Left lobe of liver (tissue), 2 donors: ENCODE measurements at places on chromosomes 7 and 10.
A peak's percentile ranks its signal among the peaks of the same experiment; 100 is the strongest.

- no peak for DNase-seq
Measured at GRCh38 chr10:97640868-97641811, 669 bp downstream of the PI4K2A start.

GRCh38 chr7:15440482-15440881 lies 121.3 kb downstream of the AGMO start:
- no peak for DNase-seq

DNA sequence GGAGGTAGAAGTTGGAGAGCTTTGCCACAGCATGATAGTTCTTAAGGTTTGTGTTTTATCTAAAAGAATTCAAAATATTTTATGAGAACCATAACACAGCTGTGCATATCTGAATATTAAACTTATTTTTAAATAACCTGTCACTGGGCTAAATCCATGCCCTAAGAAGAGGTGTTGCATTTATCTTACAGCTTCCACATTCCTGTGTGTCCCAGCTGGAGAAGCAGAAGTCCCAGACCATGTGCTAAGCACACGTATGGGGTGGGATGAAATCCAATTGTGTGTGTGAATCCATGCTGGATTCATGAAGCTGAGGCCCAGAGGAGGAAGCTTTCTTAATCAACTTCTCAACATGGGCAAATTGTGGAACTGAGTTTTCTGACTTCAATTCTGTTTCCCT lies 121.5 kb downstream of the PKD1L1 start:
- no peak for DNase-seq

- no peak for DNase-seq
Measured at GRCh38 chr7:107233174-107233573, 64.4 kb downstream of the HBP1 start.

DNA sequence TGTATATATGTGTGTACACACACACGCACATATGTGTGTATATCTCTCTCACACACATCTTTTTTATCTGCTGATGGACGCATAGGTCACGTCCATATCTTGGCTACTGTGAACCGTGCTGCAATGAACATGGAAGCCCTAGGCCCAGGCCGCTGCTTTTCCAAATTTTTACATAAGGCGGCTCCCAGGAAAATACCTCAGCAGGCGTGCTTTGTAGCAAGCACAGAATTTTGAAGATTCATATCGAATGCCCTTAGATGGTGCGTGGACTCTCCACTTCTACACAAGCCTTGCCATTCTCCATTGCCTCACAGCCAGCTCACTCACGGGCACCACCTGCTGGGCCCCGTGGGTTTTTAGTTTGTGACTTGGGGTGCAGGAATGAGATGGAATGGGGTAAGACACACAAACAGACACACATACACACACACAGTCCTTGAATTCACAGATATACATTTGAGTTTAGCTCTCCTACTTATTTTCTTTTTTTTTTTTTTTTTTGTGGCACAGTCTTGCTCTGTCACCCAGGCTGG lies 57.9 kb upstream of the RNF32 start:
- no peak for DNase-seq

GRCh38 chr10:16439295-16439694 lies 2.5 kb downstream of the PTER start:
- no peak for DNase-seq

GRCh38 chr10:110612087-110612486 lies 32.0 kb upstream of the RBM20 start:
- no peak for DNase-seq

- no peak for DNase-seq
Measured at GRCh38 chr7:26499315-26499897, 207.7 kb downstream of the SNX10 start.

GRCh38 chr7:75590373-75591005 lies 98.4 kb downstream of the SPDYE5 start:
- DNase-seq = no peak

GRCh38 chr10:96645191-96645721 lies 58.4 kb upstream of the TM9SF3 start:
- no peak for DNase-seq

GRCh38 chr10:35166607-35167006 lies 40.0 kb downstream of the CREM start:
- DNase-seq = no peak

DNA sequence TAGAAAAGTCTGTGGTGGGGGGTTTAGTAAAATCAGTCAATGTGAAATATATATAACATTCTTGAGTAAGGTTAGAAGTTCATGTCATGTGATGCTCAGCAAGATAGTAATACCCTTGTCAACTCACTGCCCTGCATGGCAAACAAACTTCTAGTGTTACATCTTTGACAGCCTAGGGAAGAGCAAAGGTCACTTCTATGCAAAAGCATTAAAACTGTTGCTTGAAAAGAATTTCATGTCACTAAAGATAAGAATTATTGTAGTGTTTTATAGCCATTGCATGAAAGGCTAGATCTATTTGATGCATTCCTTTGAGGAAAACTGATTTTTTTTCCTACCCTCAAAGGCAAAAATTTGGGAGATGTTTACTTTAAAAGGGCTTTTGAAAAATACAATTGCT lies 176.0 kb downstream of the SKAP2 start:
- DNase-seq = no peak

DNA sequence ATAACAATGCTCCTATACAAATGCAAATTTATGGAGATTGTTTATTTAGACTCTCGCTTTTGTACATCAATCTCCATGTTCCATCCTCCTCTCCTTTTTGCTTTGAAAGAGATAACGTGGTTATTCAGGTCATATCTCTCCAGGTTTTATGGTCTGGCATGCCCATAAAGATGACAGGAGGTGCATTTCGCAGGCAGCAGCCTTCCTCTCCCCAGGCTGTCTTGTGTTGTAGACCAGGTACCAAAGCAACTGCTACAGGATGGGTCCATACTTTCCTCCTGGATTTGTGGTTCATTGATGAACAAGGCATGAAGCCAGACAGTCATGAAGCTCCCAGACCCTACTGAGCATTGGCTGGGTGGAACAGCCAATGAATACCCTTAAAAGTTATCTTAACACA lies 400.2 kb upstream of the NPVF start:
- no peak for DNase-seq

GRCh38 chr7:6709808-6710207 lies 3.1 kb upstream of the ZNF12 start:
- DNase-seq = peak; percentile 62

DNA sequence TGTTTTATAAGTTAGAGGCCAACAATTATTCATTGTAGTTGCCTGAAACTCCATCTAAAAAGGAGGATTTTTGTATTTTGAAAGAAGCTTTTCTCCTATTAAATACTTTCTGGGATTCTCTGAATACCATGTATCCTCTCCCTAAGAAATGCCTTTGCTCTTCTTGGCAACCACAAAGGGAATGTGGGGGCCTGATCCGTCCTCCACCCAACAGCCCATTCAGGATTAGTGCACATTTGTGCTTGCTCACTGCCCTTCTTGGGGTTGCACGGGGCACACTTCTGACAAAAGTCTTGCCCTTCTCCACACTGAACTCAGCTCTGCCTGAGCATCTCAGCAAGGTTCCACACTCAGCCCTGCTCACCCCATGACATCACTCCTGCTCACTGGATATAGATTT lies 194.2 kb downstream of the SLC25A13 start:
- no peak for DNase-seq

DNA sequence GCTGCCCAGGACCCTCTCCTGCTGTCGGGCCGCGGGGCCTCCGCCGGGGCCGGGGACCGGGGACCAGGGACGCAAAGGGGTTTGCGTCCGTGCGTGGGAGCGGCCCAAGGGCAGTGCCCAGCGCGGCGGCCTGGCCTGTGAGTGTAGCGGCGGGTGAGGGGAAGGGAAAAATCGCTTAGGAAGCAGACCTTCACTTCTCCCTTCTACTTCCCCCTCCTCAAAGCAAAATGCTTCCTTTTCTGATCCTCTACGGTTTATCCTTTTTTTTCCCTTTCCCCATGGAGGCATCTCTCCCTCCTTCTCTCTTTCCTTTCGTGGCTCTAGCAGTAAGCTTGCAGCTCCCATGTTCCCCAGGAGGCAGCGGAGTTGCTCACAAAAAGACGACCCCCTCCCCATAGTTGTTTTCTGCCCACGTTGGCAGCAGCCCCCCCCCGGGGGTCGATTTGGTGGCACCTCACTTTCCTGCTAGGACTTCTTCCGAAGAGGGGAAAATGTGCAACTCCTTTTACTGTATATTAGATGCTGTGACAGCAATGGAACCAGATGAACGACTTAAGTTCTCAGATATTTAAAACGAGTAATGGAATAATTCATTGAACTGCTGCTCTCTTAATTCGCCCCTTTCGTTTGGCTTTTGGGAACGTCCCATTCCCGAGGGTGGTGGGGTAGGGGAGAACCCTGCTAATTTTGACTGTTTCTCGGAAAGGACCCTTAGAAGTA lies 724 bp downstream of the CAPZA2 start:
- peak; percentile 47 for DNase-seq

- no peak for DNase-seq
Measured at GRCh38 chr7:121329191-121330052, 622 bp downstream of the WNT16 start.
